AG10803 (cell line): ENCODE measurements at places on chromosomes 2 and 18.

DNA sequence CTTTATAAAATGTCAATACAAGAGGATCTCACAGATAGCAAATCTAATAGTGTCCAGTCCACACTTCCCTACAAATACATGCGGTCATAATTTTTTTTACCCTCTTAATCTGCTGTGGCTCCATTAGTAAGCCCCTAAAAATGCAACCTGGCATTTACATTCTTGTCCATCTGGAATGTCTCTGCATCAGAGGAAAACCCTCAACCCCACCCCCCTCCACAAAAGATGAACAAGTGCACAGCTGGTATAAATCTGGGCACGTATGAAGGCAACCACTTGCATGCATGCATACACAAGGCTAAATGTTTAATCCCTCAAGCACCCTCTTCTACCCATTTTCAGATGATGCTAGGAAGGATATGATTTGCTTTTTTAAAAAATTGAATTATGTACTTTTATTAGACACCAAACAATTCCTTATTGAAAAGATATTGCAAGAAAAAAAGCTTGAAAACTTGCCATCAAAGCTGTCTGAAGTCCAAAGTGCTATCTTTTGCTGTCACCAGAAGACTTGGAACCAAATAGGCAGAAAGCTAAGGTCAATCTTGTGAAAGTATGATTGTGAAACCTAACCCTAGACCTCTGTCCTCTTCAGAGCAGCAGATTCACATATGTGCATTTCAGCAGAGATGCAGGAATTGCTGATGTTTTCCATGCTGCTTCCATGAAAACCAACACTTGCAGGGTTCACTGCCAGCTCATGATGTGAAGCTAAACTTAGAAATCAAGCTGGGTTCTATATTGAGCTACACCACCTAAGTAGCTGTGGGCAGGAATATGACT, 39.0 kb downstream of the IRS1 start:
- peak; percentile 95 for DNase-seq

GRCh38 chr2:46960618-46961017, 45.0 kb upstream of the MCFD2 start:
- DNase-seq = no peak

DNA sequence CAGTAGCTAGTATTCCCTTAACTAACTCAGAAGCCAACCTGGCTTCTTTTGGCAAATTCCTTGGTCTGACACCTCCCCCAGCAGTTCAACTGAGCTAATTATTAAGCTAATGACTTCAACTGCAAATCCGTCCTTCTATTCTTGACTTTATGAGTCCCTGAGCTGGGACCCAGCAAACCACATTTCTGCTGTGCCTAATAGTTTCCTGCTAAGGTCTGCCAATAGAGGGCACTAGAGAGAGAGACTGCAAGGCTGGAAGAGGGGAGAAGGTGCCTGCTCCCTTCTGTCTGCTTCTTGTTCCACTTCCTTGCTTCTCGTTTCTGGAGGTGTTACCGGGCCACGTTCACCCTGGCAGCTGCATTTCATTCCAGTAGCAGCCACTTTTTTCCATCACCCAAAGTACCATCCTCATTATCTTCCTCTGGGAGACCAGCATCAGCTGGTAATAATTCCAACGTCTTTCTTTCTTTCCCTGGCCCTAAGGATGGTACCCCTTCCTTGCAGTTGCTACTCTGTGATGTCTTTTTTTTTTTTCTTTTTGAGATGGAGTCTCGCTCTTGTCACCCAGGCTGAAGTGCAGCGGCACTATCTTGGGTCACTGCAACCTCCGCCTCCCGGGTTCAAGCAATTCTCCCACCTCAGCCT, 352.0 kb downstream of the TNS1 start:
- peak; percentile 66 for DNase-seq

- no peak for DNase-seq
Observed at GRCh38 chr18:80253236-80253635, 5.9 kb upstream of the PARD6G start.

- no peak for DNase-seq
Observed at GRCh38 chr2:220669324-220669723, 902.8 kb downstream of the EPHA4 start.

- peak; percentile 53 for DNase-seq
Observed at GRCh38 chr2:211157856-211158463, 601.6 kb downstream of the CPS1 start.

- DNase-seq = no peak
Observed at GRCh38 chr2:12791906-12792305, 75.2 kb downstream of the TRIB2 start.

- peak; percentile 49 for DNase-seq
Observed at GRCh38 chr2:225895126-225895525, 495.6 kb downstream of the NYAP2 start.
